ENCODE measurements at places on chromosomes 13 and 19.

GRCh38 chr19:33752945-33753344, 43.7 kb upstream of the KCTD15 start:
- no peak for DNase-seq

DNA sequence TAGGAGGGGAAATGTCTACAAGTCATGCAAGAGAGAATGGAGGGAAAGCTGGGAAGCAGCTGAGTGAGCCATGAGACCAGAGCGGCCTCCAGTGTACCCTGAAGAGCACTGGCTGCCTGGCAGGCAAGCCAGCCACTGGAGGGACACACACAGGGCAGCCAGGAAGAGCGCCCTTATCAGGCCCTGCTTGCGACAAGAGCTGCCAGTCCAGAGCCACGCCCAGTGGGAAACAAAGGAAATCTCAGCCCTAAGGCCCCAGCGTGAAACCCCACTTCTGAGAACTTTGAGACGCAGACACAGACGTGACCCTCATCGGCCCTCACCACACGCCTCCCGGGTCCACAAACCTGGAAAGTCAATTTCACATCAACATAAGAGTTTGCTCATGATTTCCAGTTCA, 105.0 kb downstream of the STK24 start:
- no peak for DNase-seq

- no peak for DNase-seq
Measured at GRCh38 chr13:43663474-43664090, 123.2 kb downstream of the ENOX1 start.

GRCh38 chr13:60755380-60756163, 358.6 kb downstream of the TDRD3 start:
- no peak for DNase-seq

DNA sequence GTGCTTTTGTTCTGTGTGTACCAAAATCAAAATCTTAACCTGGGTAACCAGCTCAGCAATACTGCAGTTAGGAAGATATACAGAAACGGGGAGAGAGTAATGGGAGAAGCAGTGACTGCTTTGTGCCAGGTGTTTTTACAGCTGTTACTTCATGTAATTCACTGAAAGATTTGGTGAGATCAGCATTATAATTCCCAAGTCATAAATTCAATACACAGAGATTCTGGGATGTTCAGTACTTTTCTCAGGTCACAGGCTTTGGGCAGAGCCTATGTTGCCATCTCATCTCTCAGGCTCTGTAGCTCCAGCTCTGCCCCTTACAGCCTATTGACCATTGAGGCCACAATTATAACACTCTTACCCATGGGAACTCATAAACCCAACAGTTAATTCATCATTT, 138.5 kb downstream of the ZAR1L start:
- no peak for DNase-seq

DNA sequence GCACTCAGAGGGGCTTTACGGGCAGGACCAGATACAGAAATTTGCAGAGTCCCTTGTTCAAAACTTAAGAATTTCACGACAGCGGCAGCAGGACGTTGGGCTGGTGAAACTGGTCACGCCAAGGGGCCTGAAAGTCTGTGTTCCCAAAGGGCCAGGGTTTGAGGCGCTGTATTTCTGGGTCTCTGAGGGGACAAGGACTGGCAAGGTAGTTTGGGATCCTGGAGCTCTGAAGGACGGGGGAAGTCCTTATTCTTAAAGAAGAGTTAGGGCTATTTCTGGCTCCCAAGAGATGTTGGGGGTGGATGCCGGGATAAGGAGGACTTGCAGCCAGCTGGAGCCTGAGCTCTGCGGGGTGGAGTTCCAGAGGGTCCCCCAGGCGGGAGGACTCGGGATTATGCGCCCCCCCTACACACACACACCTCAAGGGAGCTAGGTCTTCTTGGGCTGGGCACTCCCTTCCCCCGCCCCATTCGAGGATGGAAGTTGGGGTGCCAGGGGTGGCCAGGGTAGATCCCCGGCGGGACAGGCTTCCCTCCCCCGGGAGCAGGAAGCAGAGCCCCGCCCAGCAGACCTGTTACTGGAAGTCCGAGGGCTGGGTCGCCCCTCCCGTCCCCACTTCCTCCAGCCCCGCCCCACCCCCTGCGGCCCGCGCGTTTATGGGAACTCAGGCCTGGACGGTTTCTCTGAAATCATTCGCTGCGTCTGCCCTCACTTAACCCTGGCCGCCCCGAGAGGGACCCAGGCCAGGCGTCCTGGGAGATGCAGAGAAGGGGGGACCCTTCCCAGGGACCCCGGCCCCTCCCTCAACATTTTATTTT, 5.6 kb downstream of the BCL3 start:
- DNase-seq: peak; percentile 55

DNA sequence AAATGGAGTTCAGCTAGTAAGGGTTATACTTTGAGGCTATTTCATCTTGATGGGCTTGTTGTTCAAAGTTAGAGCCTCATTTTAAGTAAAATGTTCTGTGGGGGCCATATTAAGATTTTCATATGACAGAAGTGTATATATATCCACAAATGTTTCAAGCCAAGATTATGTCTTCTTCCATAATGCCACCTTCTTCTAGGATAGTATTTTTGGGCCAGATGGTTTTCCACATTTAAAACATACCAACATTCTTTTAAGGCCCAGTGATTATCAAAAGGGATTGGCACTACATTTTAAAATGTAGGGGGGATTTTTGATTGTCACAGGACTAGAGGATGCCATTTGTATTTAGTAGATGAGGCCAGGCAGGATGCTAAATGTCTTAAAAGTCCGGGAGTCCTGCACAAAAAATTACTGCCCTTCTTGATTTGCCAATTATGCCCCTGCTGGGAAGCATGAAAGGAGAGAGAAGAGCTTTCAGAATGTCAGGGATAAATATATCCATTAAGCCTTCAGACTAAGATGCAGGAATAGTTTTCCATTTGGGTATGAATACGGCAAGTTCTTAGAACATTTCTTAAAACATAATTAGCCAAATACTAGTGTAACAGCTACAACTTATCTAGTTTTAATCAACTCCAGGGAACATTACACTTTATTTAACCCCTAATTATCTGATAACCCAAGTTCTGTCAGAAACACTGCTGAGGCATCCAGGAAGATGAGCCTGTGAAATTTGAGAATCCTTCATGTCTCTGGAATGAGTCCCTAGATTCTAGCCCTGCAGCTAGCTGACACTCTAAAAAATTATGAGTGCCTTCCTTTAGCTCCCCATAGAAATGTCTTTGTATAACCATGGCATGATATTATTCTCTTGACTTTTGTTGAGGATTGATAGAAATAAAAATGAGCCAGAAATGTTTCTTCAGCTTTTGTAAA, 34.0 kb downstream of the ITM2B start:
- no peak for DNase-seq

DNA sequence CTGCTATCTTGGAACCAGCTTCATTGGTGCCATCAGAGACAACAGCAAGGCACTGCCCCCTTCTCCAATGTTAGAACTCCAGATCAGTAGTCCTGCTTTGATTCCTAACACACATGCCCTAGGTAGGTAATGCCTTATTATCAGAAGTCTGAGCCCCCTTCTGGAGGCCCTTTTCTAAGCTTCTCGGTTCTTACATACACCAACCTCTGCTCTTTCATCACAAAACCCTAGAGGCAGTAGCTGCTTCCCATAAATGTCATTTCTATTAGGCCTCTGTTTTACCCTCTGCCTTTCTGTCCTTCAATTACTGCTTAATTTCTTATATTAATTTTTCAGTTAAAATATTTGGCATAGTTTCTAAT, 65.3 kb upstream of the KLHL1 start:
- DNase-seq: no peak

- DNase-seq: no peak
Measured at GRCh38 chr13:43797159-43797558, 10.4 kb upstream of the ENOX1 start.

GRCh38 chr19:12864721-12865715, 16.2 kb downstream of the DNASE2 start:
- DNase-seq: no peak

GRCh38 chr19:13842291-13843103, 34.4 kb upstream of the NANOS3 start:
- DNase-seq: peak; percentile 84

GRCh38 chr13:83311886-83312577, 570.2 kb downstream of the SLITRK1 start:
- DNase-seq: no peak

- DNase-seq: no peak
Measured at GRCh38 chr13:48662226-48662625, 8.5 kb downstream of the CYSLTR2 start.

- no peak for DNase-seq
Measured at GRCh38 chr13:30742901-30743300, 7.6 kb downstream of the ALOX5AP start.

DNA sequence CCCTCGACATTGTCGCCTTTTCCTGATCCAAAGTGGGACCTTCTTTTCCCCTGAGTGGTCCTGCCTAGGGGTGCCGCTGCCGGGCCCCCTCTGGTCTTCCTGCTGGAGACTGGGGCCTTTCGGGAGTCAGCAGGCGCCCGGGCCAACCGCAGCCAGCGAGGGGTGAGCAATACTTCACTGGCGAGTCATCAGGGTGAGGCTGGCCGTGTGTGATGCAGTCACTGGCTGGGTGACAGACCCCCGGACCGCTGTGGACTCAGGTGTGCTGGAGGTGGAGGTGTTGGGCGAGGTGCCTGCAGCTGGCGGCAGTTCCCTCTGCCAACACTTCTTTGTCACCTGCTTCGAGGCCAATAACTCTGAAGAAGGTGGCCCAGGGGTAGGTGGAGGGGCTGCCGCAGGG, 1.5 kb upstream of the CGB5 start:
- DNase-seq: no peak

GRCh38 chr13:30679483-30680330, 55.6 kb upstream of the ALOX5AP start:
- no peak for DNase-seq

DNA sequence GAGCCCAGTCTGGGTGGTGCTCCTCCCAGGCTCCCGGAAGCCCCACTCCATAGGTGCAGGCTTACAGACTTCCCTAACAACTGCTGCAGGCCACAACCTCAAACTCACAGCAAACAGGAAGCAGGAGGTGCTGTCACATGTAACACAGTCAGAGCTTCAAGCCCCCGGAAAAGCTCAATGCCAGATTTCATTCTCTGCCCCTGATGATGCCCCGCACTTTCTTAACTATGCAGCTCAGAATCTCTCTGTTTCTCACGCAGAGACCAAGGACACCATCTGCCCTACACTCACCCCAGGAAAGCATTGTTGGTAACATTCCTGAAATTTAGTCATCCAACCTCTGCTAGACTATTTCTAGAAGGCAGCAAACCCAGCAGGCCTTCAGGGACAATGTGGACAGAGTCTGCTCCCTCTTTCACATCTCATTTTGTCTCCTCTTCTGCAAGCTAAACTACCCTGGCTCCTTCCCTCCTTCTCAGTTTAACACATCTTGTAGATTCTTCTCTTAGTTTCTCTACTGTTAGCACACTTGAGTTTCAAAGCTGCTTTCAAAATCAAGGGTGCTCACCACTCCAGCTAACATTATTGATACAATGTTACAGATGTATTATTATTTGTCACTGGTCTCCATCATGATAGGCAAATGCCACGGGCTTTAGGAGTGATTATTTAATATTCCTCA, 162.5 kb downstream of the KCTD12 start:
- no peak for DNase-seq

GRCh38 chr13:52879950-52880741, 31.7 kb upstream of the PCDH8 start:
- DNase-seq: no peak

- no peak for DNase-seq
Measured at GRCh38 chr13:29801737-29802305, 48.6 kb downstream of the UBL3 start.

DNA sequence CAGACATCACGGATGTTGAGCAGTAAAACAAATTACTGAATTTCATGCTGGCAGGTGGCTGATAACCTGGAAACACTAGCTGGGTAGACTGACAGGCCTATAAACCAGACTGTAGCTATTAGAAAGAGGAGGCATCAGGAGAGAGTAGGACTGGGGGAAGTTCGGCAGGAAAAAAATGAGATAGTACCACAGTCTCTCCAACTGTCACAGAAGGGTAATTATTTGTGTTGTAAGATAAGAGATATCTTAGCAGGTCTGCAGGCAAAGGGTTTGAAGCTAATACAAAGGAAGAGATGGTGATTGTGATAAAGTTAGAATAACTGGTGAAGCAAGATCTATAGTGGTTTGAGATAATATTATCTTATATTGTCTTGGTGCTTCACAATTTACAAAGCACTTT, 41.7 kb downstream of the MIPEP start:
- no peak for DNase-seq

GRCh38 chr13:62057286-62057685, 641.6 kb upstream of the PCDH20 start:
- DNase-seq: no peak

DNA sequence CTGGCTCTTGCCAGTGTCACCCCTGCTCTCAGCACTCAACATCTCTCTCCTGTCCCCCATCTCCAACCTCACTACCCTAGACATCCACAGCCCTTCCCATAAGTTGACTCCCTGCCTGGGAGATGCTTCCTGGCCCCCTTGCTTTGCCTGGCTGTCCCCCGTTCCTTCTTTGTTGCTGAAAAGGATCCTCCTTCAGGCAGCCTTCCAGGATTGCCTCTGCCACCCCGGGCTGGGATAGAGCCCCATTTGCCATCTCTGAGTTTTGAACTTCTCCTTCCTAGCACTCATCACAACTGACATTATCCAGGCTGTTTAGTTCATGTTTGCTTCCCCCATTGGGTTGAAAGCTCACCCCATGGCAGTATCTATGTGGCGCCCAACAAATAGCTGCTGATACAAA, 20.0 kb downstream of the CPAMD8 start:
- DNase-seq: no peak

GRCh38 chr19:16436780-16437332, 34.9 kb downstream of the EPS15L1 start:
- DNase-seq: no peak

DNA sequence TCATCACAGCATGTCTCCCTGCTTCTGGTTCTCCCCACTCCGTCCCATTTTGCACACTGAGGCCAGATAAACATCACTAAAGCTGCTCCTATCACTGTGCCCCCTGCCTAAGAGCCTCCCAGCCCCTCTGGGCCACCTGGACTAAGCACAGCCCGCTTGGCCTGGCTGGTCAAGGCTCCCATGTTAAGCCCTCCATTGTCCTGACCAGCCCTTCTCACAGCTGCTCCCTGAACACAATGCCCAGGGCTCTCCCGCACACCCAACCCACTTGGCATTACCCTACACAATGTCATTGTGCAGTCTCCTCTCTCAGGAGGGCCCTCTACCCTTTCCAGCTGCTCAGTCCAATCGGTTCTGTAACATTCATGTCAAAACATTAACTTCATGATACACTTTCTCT, 133.4 kb downstream of the NUFIP1 start:
- no peak for DNase-seq

GRCh38 chr13:99113351-99113750, 87.3 kb upstream of the UBAC2 start:
- DNase-seq: no peak

GRCh38 chr13:110576070-110576394, 14.5 kb upstream of the RAB20 start:
- no peak for DNase-seq
